Epithelial cell of esophagus (primary cell): ENCODE measurements at places on chromosomes 2 and 18.

GRCh38 chr2:217283460-217283859, 423.6 kb upstream of the TNP1 start:
- no peak for DNase-seq

- no peak for DNase-seq
These were observed 218.8 kb downstream of the SCG2 start for GRCh38 chr2:223383315-223383714.

DNA sequence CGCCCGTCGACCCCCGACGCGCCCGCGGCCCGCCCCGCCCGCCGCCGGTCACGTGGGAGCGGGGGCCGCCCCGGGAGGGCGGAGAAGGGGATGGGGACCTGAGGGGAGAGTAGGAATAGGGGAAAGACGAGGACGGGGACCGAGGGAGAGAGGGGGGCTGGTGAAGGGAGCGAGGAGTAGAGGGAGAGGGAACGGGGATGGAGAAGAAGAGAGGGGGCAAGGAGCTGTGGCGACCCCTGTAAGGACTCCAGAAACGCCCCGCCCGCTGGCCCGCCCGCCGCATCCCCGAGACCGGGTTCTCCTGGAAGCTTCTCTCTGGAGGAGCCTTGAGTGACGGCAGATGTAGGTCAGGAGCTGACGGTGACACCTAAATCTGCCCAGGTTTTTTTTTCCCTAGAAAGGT, 615 bp downstream of the ADNP2 start:
- DNase-seq: peak; percentile 53

GRCh38 chr2:184685999-184686841, 87.9 kb downstream of the ZNF804A start:
- DNase-seq: peak; percentile 76

DNA sequence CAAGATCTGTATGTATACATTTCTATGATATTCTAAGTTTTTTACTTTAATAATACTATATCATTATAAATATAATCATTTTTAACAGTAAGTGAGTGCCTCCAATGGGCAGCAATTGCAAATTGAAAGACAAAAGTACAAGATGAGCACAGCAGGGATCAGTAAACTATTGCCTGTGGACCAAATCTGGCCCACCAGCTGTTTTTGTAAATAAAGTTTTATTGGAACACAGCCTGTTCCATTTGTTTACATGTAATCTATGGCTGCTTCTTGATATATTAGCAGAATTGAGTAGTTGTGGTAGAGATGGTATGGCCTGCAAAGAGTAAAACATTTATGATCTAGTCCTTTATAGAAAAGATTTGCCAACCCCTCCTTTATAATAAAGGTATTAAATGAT, 43.2 kb downstream of the CHST9 start:
- no peak for DNase-seq

DNA sequence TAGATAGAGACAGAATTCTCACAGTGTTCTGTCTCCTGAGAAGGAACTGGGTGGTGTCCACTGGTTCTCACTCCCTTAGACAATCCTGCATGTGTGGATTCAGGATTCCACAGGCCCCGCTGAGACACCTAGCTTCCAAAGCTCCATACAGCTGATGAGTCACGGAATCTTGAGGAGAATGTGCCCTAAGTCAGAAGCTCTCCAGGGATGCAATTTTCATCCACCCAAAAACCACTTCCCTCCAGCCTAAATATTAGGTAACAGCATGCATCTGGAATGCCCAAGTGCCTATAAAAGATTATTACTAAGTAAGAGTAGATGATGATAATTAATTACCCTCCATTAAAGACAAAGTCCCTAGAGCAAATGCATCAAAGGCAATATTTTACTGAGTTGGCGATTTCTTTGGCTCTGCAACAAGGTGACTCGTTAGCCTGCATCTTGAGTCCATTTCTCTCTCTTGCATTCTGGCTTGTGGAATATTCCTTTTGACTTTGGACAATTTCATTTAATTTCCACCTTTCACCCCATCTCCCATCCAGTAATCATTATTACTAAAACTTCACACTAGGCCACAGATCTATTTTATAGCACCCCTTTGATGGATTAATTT, 475.1 kb downstream of the TNS1 start:
- no peak for DNase-seq

DNA sequence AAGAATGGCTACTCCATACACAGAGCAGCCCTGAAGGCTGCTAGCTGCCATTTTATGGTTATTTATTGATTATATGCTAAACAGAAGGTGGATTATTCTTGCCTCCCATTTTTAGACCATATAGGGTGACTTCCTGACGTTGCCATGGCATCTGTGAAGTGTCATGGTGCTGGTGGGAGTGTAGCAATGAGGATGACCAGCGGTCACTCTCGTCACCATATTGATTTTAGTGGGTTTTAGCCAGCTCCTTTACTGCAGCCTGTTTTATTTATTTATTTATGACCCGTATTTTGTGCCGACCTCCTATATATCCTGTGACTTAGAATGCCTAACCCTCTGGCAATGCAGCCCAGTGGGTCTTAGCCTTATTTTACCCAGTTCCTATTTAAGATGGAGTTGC, 553.9 kb downstream of the TNS1 start:
- DNase-seq: no peak

- DNase-seq: no peak
These were observed 41.0 kb downstream of the PTGR3 start for GRCh38 chr18:75167759-75168618.

DNA sequence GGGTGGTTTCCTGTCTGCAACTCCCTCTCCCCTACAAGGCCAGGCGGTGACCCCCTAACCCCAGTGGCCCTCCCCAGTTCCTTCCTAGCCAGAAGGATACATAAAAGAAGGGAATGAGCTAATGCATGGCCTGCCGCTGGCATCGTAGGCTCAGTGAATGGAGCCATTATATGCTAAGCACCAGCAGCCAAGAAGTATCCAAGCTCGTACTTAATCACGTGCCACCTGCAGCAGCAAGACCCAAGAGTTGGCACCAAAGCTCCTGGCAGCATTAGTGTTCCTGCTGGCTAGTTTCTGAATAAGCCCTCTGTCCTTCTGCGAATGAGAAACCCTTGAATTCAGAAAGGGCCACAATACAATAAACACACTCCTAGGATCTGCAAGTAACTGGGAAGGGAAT, 4.3 kb downstream of the DBI start:
- no peak for DNase-seq

DNA sequence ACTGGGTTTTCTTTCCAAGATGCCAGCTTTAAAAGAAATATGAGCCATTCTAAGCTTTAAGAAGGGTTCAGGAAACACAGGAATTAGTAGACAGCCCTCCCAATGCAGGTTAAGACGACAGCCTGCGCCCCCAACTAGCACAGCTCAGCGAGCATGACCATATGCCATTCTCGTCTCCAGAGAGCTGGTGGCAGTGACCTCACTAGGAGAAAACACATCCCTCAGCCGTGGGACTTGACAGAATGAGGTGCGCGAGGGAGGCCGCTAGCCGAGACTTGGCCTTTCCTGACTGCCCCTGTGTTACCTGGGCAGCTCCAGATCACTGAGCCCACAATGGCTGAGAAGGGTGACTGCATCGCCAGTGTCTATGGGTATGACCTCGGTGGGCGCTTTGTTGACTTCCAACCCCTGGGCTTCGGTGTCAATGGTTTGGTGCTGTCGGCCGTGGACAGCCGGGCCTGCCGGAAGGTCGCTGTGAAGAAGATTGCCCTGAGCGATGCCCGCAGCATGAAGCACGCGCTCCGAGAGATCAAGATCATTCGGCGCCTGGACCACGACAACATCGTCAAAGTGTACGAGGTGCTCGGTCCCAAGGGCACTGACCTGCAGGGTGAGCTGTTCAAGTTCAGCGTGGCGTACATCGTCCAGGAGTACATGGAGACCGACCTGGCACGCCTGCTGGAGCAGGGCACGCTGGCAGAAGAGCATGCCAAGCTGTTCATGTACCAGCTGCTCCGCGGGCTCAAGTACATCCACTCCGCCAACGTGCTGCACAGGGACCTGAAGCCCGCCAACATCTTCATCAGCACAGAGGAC, 103.9 kb downstream of the MAPK4 start:
- DNase-seq: no peak

DNA sequence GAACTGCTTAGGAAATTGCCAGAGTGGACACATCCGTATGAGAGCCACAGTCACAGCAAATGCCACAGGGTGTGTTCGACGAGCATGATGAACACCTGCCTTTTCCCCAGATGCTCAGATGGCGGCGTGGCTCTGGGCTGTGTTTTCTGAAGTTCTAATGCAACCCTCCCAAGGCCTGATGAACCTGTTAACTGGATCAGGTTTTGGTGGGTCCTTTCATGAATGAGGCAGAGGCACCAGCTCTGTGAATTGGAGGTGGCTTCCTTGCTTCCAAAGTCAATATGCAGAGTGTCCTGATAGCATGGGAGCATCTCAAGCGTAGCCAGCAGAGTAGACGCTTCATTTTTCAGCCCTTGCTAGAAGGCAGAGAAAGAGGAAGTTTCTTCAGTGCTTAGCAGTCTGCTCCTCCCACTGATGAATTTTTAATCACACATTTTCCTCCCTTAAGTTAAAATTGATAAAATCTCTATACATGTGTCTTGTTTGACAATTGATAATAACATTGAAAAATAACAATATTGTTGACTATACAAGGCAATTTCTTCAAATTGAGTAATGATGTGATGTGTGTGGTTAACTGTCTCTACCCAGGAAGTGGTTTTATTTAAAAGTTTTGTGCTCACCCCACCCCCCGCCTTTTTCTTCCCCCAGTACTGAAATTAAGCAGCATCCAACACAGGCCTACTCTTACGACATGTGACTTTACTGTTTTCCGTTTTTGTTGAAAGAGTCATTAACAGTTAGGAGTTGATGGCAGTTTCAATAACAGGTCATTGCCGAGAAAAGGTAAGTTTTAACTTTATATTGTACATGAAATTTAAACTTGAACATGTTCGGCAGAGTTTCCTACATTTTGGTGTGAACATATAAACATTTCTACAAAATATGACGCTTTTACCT, at the start of gene ARHGAP15:
TSS of gene ARHGAP15 (plus strand) at position 739 of the 900 bp plus-strand sequence.
- DNase-seq: peak; percentile 6

DNA sequence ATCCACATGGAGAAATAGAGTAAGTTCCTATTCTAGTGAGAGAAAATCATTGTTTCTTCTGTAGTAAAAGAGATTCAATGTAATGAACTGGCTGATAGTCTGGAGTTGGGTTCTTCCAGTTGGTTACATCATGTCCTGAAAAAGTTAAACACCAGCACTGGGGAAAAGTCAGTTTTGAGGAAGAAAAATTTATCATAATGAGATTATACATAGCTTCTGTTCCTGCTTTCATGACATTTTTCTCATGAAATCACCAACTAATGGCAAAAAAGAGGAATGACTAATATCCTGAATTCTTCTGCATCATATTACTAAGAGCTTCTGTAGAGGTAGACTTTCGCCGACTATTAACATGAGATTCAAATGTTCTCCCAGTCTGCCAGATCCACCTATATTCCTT, 69.2 kb upstream of the SLC9A2 start:
- no peak for DNase-seq

GRCh38 chr2:57443086-57443485, 603.5 kb upstream of the VRK2 start:
- no peak for DNase-seq

DNA sequence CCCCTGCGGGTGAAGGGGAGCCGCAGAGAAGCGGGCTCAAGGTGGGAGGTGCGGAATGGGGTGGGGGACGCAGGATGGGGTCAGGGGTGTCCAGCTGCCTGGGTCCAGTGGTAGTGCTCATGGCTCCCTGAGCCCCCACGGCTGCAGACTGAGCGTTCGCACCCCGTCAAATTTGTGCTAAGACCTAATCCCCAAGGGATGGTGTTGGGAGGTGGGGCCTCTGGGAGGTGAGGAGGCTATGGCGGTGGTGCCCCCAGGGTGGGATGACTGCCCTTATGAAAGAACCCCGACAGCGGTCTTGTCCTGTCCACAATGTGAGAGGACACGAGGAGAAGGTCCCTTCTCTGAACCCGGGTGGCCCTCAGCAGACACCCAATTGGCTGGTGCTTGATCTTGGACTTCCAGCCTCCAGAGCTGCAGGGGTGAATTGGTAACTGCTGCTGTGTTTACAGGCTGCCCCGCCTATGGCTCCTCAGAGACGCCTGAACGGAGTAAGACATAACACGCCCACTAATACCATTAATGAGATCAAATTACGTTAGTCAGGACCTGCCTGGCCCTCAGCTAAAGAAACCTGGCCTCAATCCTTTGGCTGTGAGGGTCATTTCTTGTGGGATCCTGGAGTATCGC, 42.6 kb downstream of the PXDN start:
- DNase-seq: peak; percentile 77

- DNase-seq: no peak
These were observed 43.6 kb downstream of the CYB5A start for GRCh38 chr18:74248189-74248588.

DNA sequence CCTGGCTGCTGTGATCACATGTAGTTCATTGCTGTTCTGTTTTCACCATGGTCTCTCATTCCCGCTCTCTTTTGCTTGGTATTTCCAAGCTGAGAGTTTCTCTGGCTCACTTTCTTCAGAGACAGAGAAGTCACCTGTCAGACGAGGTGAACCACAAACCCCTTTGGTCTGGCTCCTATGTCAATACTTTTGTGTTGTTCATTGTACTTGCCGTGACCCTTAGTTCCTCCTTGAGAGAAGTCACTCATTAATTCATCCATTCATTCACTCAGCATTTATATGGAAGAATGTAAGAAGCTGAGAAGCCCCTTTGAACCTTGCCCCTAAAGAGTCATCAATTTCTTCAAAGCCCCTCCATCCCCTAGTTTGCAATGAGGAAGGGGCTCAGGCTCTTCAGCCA, 15.2 kb downstream of the MCFD2 start:
- DNase-seq: no peak

GRCh38 chr18:24991141-24992060, 360.6 kb downstream of the ZNF521 start:
- DNase-seq: no peak

DNA sequence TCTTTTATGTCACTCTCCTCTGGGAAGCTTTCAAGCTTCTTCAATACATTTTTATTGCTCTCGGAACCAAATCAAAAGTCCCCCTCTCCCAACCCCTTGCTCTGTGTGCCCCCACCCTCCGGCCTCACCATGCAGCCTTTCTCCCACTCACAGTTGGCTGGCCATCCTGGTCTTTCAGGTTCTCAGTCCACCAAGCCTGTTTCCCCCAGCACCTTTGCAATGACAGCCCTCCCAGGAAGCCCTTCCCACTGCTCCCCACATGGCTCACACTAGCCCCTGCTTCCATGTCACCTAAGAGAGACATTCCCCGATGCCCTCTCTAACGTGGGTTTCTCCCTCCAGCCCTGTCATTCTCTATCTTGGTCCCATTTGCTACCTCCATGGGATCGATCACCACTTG, 266.6 kb downstream of the SRBD1 start:
- no peak for DNase-seq

GRCh38 chr18:44682201-44682870, 1.6 kb downstream of the SETBP1 start:
- peak; percentile 44 for DNase-seq

DNA sequence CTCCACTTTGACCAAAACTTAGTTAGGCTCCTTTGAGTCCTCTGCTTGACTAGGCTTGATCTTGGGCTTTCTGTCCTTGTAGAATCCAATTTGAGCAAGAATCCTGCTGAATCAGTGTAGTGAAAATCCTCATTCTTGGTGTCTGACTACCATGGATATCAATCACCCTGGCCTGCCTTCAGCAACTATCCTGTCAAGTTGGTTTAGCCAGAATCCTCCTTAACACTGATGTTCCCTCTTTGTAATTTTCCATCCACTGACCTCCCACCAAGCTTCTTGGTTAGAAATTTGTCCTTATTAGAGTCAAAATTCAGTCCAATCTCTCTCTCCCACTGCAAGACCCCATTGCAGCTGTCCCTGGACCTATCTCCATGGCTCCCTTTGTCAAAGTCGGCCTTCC, 494 bp upstream of the RBM45 start:
- DNase-seq: no peak
